MV-4-11 (cell line): ENCODE measurements at places on chromosomes 12 and 14.

DNA sequence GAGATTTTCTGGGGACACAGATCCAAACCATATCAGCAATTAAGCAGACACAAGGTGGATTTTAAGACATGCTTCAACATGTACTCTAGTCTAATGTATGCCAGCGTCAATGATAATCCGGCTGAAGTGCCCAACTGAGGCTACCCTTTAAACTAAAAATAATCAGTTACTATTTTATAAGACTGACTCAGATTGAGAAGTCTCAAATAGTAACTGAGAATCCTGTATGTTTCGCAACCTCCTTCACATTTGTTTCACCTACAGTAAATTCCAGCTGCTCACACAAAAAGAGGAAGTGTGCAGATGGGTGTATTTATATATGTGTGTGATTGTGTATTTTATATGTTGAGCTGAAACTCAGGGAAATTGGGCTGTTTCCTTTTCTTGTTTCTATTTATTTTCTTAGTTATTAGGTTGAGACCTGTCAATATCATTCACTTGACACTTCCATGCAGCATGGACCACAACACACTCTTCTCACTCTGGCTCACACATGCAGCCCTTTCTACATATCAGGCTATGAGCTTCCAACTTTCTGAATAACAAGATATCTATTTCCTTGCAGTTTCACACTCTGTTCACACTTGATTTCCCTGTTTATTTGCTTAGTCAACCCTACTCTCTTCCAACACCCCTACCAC is 1224.9 kb upstream of the TMEM132C start:
- peak; percentile 88 for DNase-seq

DNA sequence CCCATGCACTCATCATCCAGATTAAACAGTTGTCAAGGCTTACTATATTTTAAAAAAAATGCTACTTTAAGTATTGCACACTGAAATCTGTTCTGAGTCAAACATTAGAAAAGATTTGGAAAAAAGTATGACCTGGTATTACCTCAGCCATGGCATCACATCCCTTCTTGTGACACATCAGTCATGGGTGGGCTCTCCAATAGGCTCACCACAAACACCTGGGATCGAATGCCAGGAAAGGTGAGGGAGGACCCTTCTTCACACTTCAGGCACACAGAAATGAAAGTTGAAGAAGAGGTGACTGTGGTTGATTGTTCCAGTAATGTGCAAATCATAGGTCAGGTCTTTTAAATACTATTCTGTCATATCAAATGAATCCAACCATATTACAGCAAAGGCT is 36.6 kb upstream of the GZMB start:
- DNase-seq = no peak

- DNase-seq = no peak
These were observed 139.2 kb downstream of the RASSF9 start for GRCh38 chr12:85697003-85697402.

DNA sequence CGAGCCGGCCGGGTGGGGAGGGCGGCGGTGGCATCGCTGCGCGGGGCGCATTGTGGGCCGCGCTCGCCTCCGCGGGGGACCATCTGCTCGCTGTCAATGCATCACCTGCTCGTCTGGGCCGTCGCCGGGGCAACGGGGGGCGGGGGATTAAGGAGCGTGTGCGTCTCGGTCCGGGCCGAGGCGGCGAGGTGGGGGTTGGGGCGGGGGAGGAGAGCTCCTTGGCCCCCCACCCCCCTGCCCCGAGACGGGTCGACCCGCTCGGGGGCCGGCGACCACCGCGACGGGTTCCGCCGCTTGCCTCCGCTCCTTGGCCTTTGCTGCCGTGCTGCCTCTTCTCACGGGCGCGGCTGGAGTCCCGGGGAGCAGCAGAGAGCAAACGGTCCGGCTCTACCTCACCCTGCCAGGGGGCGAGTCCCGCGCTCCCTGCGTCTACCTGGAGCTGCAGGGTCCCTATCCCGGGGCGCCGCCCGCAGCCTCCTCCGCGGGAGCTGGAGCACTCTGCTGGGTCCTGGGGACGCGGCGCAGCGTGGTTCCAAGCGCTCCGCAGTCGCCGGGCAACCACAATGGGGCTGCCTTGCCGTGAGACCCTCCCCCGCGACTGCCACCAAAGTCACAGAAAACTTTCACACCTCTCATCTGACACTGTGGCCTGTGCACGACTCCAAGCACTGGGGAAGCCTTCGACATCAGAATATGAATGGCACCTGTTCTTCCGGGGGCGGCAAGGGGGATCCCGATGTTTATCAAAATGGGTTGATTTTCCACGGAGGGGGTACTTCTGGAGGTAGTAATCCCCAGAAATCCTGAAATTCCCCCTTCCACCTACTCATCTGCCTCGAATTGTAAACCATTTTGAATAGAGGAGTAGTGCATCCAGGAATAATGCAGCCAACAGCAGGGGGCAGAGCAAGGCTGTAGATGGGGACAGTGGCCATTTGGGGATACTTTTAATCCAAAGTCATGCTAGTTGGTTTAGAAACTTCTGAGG is at the start of gene C12orf42:
C12orf42 (minus strand) TSS at position 500 of the 988 bp plus-strand sequence. CDS start 17,542 bp downstream, outside the sequence.
- no peak for DNase-seq

DNA sequence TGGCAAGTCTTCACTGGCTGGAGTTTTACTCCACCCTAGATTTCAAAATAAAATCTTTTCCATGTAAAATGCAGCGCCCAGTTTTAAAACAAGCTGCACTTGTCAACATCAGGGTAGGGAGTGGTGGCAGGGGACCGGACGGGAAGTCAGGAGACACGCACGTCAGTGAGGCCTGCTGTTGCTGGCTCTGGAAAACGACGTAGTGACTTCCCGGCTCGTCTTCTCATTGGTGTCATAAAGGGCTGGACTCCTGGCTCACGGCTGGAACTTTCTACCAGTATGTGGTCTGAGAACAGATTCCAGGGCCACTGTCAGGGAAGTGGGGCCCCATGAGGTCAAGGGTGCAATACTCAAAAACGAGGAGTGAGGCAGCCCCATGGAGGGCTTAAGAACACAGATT is 64.2 kb upstream of the FOXN3 start:
- DNase-seq = no peak

DNA sequence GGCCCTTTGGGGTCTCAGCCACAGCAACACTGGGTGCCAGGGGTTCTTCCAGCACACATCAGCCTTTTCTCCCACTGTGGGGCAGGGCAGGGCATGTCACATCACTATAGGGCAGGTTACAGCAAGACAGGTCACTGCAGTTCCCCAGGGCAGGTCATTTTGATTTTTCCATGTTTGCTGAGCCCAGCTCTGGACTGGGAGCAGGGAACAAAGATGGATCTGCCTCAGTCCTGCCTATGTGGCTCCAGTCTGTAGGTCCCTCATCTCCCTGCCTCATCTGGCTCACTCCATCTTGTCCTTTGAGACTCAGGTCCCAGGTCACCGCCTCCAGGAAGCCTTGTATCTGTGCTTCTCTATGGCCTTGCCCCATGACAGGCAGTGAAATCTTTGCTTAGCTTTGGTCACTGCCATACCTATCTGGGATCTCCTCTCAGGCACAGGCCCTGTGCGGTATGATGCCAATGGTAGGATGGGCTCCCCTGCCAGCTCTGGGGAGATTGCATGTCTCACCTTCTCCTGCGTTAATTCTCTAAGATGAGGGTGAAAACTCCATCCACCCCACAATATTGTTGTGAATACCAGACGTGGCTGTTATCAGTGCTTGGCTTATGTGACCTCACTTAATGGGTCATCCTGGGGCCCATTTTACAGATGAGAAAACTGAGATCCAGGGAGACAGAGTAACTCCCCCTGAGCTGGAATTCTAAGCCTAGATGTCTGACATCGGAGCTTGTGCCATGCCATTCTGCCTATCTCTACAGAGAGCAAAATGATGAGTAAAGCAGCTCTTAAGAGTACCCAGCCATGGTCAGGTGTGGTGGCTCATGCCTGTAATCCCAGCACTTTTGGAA is 1.5 kb downstream of the SERPINA6 start:
- no peak for DNase-seq

GRCh38 chr12:126157575-126157966 is 1092.3 kb downstream of the AACS start:
- no peak for DNase-seq

DNA sequence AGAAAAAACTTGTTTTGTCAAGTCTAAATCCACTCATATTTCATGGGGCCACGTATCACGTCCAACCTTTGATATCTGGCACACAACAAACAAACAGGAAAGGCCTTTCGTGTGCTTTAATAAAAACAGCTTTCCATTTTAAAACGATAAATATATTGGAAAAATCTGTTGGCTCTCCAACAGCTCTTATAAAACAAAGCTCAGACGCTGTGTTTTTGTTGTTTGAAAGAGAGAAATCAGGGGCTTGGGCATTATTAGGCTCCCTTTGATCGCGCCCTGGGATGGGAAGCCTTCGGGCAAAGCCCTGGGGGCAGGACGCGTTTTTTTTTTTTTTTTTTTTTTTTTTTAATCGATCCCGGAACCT is 429 bp upstream of the PLEKHA5 start:
- DNase-seq = no peak

DNA sequence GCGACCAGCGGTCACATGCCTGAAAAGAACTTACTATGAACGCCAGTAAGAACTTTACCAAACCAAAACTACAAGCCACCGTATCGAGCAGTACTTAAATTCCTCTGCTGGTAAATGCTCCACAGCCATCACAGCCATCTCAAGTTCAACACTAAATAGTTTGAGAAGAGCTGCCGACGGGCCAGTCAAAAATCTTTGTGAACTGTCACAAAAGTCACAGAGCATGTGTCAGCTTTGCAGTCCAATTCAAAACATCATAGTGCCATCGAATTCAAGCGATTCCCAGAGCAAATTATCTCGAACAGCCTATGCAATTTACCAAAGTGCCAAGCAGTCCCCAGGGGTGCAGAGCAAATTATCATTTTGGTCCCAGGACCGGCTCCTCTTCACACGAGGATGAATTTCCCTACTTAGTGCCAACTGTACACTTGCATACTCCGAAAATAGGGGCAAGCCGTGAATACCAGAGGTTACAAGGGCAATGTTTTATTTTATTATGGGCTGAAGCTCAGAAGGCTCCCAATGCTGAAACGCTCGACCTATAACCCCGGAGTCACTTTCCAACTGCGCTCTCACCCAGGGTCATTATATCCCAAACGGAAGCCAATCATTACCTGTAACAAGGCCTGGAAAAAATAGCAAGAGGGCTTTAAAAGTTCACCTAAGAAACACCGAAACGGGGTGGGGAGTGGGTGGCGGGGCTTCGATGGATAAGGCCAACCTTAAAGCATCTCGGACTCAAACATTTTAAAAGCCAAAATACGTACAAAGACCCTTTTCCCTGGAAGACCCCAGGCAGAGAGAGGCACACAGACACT is 1.1 kb downstream of the LRP6 start:
- no peak for DNase-seq

- no peak for DNase-seq
These were observed 27.5 kb downstream of the WIF1 start for GRCh38 chr12:65093606-65094005.

- no peak for DNase-seq
These were observed 364.9 kb downstream of the RPS29 start for GRCh38 chr14:49221316-49221715.

GRCh38 chr12:105257321-105257728 is 21.4 kb upstream of the APPL2 start:
- DNase-seq = no peak

- peak; percentile 80 for DNase-seq
These were observed 16.8 kb downstream of the EML1 start for GRCh38 chr14:99809859-99810558.

- DNase-seq = no peak
These were observed 583.7 kb upstream of the USP15 start for GRCh38 chr12:61676520-61676919.

DNA sequence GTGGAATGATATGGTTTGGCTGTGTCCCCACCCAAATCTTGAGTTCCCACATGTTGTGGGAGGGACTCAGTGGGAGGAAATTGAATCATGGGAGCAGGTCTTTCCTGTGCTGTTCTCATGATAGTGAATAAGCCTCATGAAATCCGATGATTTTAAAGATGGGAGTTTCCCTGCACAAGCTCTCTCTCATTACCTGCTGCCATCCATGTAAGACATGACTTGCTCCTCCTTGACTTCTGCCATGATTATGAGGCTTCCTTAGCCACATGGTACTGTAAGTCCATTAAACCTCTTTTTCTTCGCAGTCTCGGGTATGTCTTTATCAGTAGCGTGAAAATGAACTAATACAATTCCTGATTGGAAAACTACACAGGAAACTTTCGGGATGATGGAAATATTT is 100.5 kb downstream of the TSHR start:
- DNase-seq = no peak

DNA sequence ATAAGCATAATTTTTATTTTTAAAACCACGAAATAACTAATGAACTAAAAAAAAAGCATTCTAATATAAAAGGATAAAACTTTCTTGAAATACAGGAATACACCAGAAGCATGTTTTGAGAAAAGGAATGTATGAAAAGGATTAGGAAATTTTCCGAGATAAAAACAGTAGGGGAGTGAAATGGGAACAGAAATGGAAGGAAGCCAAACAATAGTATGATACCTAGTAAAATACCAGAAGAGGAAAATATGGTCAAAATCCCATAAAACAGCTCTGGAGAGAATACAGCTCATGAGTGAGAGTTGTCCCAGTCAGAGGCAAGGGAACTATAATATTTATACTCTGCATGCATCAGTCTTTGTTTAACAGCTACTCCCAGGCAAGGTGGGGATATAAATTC is 1016.2 kb downstream of the SLC6A15 start:
- no peak for DNase-seq

GRCh38 chr12:6090803-6091202 is 33.7 kb downstream of the VWF start:
- no peak for DNase-seq

DNA sequence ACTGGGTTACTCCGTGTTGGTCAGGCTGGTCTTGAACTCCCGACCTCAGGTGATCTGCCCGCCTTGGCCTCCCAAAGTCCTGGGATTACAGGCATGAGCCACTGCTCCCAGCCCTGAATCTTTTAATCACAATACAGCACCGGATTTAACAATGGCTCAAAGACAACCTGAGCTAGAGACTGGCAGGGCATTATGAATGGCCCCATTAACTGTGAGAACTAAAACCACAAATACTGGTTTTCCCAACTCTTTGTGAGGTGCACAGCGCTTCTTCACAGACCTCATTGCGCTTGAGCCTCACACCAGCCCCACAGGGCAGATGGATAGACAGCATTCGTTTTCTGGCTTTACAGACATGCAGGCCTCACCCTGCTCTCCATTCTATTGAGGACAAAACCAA is 107.0 kb upstream of the FKBP4 start:
- DNase-seq = no peak

DNA sequence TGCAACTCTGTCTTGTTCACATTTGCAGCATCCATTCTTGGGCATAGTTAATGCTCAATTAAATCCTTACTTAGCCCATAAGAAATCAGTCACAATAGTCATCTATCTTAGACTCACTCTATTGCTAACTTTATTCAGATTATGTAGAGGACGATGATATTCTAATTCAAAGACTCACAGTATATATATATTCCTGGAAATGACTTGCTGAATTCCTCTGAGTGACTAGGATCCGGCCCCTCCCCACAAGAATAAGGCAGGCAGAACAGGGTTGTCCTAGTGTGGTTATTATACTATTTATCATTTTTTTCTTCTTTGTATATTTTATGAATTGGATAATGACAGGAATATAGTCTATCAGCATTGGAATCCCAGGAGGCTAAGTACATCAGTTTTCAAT is 275.1 kb downstream of the TMTC2 start:
- DNase-seq = no peak

GRCh38 chr12:88093573-88093972 is 48.3 kb downstream of the CEP290 start:
- no peak for DNase-seq

- DNase-seq = no peak
These were observed 27.1 kb downstream of the TTC8 start for GRCh38 chr14:88851587-88851986.
